ENCODE measurements at places on chromosomes 1 and 21.

- no peak for DNase-seq
Measured at GRCh38 chr1:2602866-2603520, 16.4 kb downstream of the PRXL2B start.

DNA sequence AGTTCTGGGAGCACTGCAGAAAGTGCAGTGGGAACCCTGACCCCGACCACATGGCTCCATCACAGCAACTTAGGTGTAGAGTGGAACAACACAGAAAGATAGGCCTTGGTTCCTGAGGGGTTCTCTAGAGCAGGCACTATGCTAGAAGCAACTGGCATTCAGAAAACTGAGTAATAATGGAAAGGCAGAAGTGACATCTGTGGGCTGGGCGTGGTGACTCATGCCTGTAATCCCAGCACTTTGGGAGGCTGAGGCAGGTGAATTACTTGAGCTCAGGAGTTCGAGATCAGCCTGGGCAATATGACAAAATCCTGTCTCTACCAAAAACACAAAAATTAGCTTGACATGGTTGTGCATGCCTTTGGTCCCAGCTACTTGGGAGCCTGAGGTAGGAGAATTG, 5.3 kb downstream of the MRPS15 start:
- DNase-seq: no peak

DNA sequence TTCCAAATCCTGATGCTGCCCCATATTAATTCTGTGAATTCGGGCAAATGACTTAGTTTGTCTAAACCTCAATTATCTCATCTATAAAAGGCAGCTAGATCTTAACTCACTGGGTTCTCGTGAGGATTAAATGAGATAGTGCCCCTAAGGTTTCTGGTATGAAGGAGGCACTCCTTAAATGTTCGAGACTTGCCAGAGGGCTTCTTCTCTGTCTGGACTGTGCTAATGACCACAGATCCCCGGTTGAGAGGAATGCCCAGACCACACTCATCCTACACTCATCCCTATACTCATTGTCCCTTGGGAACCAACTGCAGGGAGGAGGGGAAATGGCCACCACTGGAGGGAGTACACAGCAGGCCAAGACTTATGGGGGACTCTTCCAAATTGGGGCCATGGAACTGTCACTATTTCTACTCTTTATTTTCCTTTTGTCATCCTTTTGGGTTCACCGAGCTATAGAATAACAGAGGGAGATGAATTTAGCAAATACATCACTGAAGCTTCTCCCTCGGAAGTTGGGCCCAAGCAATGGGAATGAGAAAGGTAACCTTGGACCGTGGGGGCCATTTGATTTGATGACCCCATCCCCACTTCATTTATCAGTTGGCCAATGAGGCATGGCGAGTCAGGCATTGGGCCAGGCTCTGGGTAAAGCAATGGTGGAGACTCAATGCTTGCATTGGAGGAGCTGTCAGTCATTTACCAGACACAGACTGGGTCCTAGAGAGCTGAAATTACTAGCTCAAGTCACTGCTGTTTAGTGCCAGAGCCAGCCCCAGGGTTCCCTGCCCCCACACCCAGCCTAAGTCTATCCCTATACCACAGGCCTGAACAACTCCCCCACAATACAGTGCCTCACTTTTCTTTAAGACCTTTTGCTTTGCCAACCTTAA, 5.1 kb downstream of the ATF3 start:
- DNase-seq: no peak

- no peak for DNase-seq
Measured at GRCh38 chr1:10602936-10603335, 128.2 kb downstream of the PEX14 start.

GRCh38 chr21:35611708-35612132, 448.6 kb downstream of the SETD4 start:
- DNase-seq: no peak

DNA sequence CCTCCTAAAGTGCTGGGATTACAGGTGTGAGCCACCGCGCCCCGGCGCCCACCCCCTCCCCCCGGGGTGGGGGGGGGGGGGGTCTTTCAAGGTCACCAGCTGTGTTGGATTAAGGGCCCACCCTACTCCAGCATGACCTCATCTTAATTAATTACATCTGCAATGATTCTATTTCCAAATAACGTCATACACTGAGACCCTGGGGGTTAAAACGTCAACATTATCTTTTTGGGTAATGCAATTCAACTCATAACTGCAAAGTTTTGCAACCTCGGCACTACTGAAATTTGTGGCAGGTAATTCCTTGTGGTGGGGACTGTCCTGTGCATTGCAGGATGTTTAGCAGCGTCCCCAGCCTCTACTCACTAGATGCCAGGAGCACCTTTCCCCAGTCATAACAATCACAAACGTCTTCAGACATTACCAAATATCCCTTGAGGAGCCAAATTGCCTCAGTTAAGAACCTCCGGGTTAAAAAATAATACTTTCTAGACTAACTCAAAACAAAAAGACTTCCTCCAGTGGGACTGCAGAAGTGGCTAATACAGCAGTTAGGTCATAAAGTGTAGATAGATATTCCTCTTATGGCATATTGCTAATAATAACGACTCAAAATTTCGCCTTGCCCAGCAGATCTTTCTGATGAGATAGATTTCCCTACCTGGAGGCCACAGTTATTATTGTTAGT, 233.0 kb upstream of the KAZN start:
- DNase-seq: no peak

DNA sequence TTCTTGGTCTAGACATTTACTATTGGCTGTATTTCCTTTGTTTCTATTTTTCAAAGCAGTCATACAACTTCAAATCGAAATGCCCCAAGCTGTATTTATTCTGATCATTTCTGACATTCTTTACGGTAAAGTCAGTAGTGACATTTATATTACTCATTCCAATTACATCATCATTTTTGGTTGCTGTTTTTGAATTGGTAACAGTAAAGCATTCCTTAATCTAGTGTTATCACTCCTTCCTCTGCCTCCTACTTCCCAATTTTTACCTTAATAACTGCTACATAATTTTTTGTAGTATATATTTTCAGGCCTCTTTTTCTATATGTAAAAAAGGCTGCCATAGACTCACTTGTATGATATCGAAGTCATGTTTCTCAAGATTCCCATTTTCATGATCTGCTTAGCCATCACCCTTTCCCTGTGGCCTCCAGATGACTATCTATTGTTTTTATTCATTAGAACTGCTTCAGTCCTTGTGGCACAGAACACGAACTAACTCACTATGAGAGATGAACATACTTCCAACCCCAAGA, 167.2 kb downstream of the RUNX1 start:
- DNase-seq: no peak

DNA sequence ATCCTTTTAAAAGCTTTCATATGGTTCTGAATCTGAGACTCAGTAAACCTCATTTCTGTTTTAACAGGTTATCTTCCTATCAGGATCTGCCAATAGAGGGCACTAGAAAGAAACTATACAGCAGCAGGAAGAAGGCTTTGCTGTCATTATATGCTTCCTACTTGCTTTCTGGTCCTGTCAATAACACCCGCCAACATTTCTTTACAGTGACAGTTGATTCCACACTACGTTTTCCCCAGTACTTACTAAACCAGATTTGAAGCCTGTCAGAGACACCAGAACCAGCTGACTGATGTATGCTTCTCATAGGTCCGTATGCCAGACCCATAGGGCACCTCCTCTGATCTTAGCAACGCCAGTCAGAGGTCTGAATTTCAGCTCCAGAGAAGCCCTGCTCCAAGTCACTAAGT, 341.0 kb upstream of the NEGR1 start:
- no peak for DNase-seq

DNA sequence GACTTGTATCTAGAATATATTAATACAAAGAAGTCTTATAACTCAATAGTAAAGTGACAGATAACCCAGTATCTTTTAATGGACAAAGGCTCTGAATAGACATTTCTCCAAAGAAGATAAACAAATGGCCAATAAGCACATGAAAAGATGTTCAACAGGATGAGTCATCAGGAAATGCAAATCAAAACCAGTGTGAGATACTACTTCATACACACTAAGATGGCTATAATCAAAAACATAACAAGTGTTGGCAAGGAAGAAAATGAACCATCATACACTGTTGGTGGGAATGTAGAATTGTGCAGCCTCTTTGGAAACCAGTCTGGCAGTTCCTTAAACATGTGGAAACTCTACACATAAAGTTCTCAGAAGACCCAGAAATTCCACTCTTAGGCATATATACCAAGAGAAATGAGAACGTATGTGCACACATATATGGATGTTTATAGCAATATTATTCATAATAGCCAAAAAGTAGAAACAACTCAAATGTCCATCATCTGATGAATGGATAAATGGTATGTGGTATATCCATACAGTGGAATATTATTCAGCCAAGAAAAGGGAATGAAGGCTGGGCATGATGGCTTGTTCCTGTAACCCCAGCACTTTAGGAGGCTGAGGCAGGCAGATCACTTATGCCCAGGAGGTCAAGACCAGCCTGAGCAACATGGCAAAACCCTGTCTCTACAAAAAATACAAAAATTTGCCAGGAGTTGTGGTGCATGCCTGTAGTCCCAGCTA, 9.9 kb upstream of the MPL start:
- DNase-seq: no peak

DNA sequence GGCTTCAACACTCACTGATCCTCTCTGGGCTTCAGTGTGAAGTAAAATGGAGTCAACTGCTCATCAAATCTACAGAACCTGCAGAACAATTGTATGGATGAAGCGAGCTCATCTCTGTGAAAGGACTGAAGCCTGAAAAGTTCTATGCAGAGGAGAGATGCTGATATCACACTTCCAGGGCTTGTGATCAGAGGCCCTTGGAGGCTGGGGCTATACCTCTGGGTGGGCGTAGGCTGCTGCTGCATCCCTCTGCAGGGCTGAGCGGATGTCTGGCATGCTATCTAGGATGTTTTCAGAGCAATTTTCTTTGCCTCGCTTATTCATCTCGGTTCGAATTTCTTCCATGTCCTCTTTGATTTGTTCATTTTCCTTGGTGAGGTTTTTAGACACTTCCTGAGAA, 17.6 kb downstream of the OLFML2B start:
- no peak for DNase-seq

DNA sequence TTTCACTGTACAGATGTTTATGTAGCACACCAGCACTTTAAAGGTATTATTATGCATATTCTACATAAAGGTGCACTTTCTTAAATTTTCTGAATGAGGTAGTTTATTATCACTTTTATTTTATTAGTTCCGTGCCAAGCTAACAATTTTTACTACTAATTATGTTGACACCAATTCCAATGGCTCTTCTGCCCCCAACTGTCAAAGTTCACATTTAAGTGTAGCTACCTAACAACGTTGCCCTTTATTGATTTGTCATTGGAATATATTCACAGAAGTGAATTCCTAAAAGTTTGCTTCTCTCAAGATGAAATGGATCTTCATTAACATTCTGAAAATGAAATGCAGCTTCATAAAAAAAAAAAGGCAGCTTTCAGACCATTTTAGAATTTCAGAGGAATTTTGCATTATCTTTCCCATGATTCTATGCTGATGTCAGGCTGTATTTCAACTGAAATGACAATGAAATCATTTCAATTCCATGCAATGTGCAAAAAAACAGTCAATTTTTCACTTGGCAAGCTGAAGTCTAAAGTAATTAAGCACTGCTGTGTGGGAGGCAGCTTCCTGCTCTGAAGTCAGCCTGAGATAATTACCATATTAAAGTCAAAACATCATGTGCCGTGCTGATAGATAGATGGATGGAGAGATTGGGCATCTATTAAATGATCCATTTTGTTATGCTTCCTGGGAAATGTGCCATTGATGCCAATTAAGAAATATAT, 229.2 kb downstream of the TTLL7 start:
- DNase-seq: no peak

- DNase-seq: no peak
Measured at GRCh38 chr1:89260566-89261255, 11.9 kb downstream of the GBP5 start.
